ENCODE measurements at places on chromosomes 12 and 14. TPM values are rescaled to one million over a fixed set of nuclear protein-coding genes. Genes with fewer than 3 reads are reported as not detected.

CLEC2A gene
- total RNA-seq = not detected

C12orf50 gene
- total RNA-seq = not detected

SLC25A21 gene
- total RNA-seq = 2.1 TPM

SPTLC2 gene
- total RNA-seq = 31.4 TPM

KCNMB4 gene
- 1.6 TPM for total RNA-seq

REP15 gene
- total RNA-seq = 1.3 TPM

PTPRO gene
- total RNA-seq = 3.7 TPM

ZC3H10 gene
- total RNA-seq = 4.7 TPM

CYP46A1 gene
- not detected for total RNA-seq

RDH12 gene
- total RNA-seq = not detected

DNA sequence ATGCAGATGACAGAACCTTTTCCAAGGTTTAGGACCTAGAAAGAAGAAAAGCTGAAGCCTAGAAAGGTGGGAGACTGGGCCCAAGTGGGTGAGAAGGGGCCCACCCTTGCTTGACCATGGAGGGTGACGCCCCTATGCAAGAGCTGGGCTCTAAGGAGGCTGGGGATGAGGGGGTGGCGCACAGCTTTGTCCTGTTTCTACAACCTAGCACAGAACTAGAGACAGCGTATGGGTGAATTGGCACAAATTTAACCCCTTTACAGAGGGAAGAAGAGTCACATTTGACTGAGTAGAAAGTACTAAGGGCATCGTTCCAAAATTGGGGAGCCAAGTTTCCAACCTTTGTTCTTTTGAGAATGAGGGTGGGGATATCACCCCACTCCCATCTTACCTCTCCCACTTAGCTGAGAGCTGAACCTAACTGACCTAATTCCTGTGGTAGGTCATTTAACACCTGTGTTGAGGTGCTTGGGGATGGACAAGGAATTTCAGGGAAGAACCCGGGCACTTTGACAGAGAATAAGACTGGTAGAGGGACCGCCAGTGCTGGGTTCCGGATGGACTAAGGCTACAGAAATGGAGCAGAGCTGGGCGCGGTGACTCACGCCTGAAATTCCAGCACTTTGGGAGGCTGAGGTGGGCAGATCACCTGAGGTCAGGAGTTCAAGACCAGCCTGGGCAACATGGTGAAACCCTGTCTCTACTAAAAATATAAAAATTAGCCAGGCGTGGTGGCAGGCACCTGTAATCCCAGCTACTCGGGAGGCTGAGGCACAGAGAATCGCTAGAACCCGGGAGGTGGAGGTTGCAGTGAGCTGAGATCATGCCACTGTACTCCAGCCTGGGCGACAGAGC is 5.2 kb downstream of the NFKBIA start:
- DNase-seq = no peak

DNA sequence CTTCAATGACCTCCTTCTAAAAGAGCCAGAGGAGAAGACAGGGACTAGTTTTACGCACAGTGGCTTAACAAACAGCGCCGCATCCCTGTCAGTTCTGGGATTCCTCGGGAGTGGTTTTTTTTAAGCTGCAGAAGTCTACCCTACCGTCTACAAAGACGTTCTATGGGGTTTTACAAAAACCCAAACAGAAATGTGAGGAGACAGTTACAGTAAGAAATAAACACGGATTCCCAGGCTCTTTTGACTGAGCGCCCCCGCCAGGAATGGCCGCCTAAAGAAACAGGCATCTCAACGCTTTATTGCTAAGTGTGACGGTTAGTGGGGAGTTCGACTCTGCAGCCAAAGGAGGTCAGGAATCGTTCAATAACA is 484 bp downstream of the ALKBH1 start:
- no peak for DNase-seq

DNA sequence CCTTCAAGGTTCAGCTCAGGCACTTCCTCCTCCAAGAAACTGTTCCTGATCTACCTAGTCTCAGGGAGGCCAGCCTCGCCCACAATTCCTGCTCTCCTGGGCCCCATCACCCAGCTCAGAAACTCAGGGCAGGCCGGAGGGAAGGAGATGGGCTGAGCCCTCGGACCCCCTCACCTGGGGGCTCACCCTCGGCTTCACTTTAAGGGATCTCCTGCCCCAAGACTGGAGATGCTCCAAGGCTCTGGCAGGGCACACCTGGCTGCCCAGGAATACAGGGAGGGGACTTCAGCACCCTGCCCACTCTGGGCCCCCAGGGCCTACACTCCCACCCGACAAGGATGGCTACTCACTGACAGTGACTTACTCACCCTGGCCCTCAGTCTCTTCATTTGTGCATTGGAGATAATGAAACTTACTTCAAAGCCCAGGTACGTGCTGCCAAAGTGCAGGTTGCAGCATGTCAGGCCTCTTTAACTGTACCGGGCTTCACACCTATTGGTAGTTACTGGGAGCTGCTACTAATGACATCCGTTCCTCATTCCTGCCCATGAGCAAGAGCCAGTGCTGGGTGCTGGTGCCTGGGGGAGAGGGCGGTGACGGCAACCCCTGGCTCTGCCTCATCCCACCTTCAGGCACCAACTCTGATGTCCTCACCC is 21.0 kb upstream of the PPP1R13B start:
- DNase-seq = no peak

GRCh38 chr14:70073924-70074566 is 114.7 kb downstream of the SLC8A3 start:
- DNase-seq = peak; percentile 16

- DNase-seq = no peak
These were observed 283.5 kb upstream of the DIO2 start for GRCh38 chr14:80494769-80495168.

GRCh38 chr12:88630561-88630960 is 50.3 kb upstream of the KITLG start:
- no peak for DNase-seq

DNA sequence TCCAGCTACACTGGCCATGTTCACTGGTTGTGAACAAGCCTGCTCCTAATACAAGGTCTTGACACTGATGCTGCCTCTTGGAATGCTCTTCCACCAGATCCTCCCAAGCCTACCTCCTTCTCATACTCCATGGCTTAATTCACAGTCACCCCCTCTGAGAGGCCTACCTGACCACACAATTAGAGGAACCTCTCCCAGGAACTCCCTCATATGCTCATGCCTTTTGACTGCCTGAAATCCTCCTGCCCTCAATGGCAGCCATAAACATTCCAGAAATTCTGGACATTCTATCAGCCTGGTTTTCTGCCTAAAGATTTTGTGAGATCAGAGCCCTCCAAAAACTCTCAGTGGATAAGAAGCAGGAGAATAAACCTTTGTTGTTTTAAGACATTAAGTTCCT is 340.2 kb downstream of the C12orf75 start:
- DNase-seq = no peak

DNA sequence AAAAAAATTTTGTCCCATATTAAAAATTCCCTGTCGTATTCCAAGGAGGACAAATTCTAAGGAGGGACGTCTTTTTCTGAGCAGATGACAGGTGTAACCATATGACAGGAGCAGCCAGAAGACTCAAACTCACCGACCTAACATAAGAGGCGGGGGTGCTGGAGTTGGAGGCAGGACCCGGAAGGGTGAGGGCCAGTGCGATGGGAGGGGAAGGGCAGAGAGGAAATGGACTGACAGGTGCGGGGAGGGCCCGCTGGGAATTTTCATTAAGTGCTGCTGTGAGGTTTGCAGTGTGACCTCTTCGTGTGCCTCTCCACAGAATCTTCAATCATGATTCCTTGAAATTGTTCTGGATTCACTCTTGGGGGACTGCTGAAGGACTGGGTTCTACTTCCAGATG is 189.4 kb downstream of the NTF3 start:
- no peak for DNase-seq

GRCh38 chr14:71765505-71765904 is 166.7 kb upstream of the RGS6 start:
- no peak for DNase-seq

- no peak for DNase-seq
These were observed 26.4 kb downstream of the CDC42BPB start for GRCh38 chr14:103030741-103031565.

DNA sequence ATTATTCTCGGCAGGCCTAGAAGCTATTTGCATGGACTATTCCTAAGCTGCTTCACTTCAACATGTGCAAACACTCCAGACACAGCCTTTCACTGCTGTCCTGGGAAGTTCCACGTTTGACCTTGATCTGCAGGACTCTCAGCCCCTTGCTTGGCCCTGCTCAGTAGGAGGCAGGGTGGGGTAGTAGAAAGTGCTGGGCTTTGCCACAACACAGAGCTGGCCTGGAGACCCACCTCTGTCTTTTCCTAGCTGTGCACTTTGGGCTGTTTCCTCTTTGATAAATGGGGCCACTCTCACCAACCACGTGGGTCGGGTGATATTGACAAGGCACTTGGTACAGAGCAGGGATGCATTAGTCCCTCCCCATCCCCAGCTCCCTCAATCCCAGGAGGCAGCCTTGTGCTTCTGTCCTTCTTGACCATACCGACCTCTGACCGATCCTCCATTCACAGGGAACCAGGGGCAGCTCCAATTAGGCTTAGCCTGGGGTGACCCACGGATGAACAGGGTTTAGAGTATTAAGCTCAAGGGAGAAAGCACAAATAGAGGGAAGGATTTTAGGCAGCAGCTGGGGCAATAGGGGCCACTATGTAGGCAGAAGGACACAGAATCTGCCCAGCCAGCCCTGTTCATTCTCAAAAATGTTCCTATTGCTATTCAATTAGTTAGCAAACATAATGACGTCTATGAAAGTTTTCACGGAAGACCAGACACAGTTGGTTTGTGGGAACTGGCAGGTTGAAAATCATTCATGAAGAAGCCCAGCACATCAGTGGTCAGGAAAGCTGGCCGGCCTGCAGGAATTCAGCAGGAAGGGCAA is 63.3 kb downstream of the SYNE3 start:
- no peak for DNase-seq

- DNase-seq = no peak
These were observed 990.2 kb upstream of the ATXN7L3B start for GRCh38 chr12:73547421-73547820.

GRCh38 chr12:47768323-47768811 is 4.7 kb upstream of the SLC48A1 start:
- DNase-seq = no peak

DNA sequence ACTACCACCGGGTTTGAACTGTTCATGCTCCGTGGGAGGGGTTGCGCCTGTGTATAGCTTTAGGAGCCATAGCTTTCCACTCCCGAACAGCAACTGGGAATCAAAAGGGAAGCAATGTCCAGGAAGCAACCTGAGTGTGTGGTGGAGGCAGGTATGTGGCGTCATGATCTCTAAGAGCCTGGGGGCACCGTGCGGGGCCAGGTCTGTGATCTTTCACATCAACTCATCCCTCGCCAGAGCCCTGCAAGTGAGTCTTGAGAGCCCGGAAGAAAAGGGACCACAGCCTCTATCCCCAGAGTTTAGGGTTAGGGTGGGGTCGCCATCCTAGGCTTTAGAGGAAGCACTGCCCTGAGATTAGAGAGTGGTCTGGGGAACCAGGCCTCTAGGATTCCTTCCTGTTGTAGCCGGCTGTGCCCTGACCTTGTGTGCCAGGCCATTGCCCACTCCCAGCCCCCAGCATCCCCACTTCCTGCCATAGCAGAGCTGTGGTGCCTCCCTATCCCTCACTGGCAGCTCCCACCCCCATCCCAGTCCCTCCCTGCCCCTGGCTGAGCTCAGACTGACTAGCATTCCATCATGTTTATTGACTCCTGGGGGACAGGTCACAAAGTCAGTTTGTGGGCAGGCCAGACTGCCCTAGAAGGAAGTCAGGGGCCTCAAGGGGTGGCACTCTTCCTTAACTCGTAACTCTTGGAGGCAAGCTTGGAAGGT is 745 bp upstream of the ADCY4 start:
- no peak for DNase-seq

DNA sequence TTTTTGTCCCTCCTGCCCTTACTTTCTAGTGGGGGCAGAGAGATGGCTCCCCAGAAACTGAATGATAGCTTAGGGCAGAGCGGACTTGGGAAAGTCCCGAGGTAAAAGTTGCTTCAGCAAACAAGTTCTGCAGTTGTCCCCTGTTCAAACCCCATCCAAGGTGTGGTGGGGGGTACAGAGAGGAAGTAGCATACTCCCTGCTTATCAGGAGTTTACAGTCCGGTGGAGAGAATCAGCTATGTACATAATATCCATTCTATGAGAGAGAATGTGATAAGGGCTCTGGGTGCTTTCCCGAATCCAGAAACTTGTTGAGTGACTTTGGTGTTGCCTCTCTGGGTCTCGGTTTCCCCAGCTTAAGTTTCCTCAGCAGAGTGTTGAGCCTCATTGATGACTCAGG is 40.4 kb upstream of the VRK1 start:
- DNase-seq = no peak

DNA sequence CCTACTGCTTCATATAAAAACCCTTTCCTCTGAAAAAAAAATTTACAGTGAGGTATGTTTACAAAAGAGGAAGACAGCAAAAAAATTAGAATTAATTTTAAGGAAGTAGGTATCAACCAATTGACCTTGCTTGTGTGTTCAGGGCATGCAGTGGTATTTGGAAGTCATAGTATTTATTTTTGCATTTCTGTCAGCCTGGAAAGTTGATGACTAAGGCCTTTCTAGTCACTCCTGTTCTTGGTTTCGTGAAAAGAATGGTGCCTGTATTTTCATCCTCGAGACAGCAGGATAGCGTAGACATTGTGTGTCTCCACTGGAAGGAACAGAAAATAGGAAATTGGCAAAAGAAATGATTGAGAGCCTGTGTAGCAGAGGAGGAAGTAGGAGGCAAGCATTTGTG is 24.5 kb downstream of the SLC16A7 start:
- DNase-seq = no peak

DNA sequence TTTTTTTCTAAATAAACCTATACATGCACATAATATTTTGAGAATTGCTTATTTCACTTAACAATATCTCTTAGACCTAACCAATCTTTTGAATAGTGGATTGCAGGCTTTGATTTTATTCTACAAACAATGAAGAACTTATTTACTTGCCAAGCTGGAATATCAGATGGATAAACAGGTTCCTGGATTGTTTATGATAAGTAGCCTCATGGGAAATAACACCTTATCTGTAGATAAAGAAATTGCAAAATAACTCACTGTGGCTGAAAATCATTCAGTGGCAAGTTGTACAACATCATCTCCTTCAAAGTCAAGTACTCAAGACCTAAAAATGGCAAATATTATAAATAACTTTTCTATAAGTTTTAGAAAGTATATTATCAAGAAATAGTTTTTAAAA is 335.4 kb upstream of the ATP2B1 start:
- no peak for DNase-seq

GRCh38 chr14:77120771-77121743 is 20.5 kb downstream of the ZDHHC22 start:
- DNase-seq = no peak

- no peak for DNase-seq
These were observed 154.5 kb upstream of the FKBP4 start for GRCh38 chr12:2640281-2640680.

DNA sequence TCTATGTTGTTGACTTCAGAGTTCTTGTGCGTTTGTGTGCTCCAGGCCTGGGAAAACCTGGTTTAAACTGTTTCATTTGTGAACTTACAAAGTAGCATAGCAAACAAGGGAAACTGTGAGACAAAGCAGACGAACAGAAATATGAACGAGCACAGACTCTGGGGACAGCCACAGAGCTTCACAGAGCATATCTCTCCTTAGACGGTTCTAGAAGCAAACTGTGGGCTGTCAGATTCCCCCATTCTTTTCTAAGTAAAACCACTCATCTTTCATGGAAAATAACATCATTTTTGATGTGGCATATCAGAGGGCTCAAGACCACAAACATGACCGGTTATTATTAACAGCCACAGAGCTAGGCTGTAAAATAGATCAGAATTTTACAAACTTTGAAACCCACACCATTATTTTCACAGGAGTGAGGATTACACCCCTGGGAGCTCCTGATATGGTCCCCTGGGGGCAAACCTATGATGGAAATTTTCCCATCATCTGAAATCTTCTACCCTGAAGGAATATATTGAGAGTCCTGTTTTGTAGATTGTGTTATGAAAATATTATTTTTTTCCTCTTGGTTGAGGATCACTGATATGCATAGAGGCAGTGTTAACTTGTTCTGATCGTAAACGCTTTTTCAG is 102.0 kb downstream of the ADGRD1 start:
- DNase-seq = no peak

Data from kidney epithelial cell (primary cell).